ENCODE measurements at places on chromosomes 7 and 10. TPM values are rescaled to one million over a fixed set of nuclear protein-coding genes. Genes with fewer than 3 reads are reported as not detected.

DNA sequence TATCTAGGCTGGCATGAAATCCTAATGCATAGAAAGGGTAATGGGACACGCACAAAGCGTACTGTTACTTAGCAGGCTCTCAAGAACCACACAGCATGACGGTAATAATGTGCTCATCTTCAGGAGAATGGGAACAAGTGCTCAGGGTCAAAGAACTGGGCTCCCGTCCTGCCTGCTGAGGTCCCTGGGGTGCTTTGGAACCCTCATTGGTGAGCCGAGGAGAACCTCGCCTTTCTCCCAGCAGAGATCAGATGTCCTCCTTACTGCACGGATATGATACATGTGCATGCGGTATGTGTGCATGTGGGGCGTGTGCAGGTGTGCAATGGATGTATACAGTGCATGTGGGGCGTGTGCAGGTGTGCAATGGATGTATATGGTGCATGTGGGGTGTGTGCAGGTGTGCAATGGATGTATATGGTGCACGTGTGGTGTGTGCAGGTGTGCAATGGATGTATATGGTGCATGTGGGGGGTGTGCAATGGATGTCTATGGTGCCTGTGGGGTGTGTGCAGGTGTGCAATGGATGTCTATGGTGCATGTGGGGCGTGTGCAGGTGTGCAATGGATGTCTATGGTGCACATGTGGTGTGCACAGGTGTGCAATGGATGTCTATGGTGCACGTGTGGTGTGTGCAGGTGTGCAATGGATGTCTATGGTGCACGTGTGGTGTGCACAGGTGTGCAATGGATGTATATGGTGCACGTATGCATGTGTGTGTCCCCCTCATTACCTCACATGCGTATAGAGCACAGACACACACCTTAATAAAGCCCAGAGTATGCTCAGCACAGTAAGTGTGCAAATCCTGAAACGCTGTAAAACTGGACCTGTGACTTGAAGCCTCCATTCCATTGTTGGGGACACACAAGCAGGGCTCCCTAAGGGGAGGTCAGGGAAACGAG lies 336.3 kb downstream of the PTPRN2 start:
- H3K4me3 ChIP-seq = no peak overlapping the region
- H3K27ac ChIP-seq = no peak overlapping the region
- H3K4me1 ChIP-seq = no peaks in the 10 kb centered on the region
- DNase-seq = no peak
- no peaks in the 10 kb centered on the region for H3K36me3 ChIP-seq
- H3K27me3 ChIP-seq = no peaks in the 10 kb centered on the region

DNA sequence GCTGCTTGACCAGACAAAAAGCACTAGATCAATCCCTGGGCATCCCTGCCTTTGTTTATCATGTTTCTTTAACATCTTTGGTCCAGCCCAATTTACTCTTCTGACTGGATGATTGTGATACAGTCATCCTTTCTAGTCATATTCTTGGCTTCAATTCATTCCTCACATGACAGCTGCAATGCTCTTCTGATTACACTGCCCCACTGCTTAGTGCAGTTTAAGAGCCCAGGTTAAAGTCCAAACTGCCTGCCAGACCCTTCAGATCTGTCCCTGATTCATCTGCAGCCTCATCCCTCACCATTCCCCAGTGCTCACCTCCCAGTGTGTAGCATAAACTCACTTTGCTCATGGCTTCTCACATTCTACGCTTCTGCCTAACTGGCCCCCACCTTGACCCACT lies 383.8 kb downstream of the TNS3 start:
- H3K4me1 ChIP-seq = no peaks in the 10 kb centered on the region
- no peak overlapping the region for H3K4me3 ChIP-seq
- H3K27me3 ChIP-seq = no peaks in the 10 kb centered on the region

PAX4 gene
- polyA plus RNA-seq = not detected

BMPER gene
- polyA plus RNA-seq = 95.3 TPM

- no peaks in the 10 kb centered on the region for H3K27me3 ChIP-seq
- H3K36me3 ChIP-seq = no peaks in the 10 kb centered on the region
- H3K27ac ChIP-seq = no peak overlapping the region
- H3K4me1 ChIP-seq = no peaks in the 10 kb centered on the region
These were observed 252.6 kb downstream of the SEC23IP start for GRCh38 chr10:120145107-120145506.

EIF4H gene
- polyA plus RNA-seq = 323 TPM

GRCh38 chr10:115649217-115649616 lies 556.1 kb downstream of the ATRNL1 start:
- no peaks in the 10 kb centered on the region for H3K36me3 ChIP-seq
- no peak overlapping the region for H3K4me3 ChIP-seq
- H3K27ac ChIP-seq = no peak overlapping the region
- no peaks in the 10 kb centered on the region for H3K27me3 ChIP-seq

GRCh38 chr10:62748386-62748785 lies 56.1 kb upstream of the ADO start:
- H3K27me3 ChIP-seq = no peaks in the 10 kb centered on the region
- H3K36me3 ChIP-seq = no peaks in the 10 kb centered on the region
- no peak overlapping the region for H3K4me3 ChIP-seq
- no peak for DNase-seq
- no peaks in the 10 kb centered on the region for H3K4me1 ChIP-seq

TMEM178B gene
- 0.46 TPM for polyA plus RNA-seq

- H3K4me3 ChIP-seq = no peak overlapping the region
- H3K27ac ChIP-seq = no peak overlapping the region
- H3K4me1 ChIP-seq = no peaks in the 10 kb centered on the region
- H3K36me3 ChIP-seq = no peaks in the 10 kb centered on the region
- H3K27me3 ChIP-seq = no peaks in the 10 kb centered on the region
These were observed 121.4 kb downstream of the CAMK1D start for GRCh38 chr10:12470719-12471118.

Data from cardiac muscle cell (in vitro differentiated cells and primary cell).